ENCODE measurements at places on chromosomes 12 and 14.

DNA sequence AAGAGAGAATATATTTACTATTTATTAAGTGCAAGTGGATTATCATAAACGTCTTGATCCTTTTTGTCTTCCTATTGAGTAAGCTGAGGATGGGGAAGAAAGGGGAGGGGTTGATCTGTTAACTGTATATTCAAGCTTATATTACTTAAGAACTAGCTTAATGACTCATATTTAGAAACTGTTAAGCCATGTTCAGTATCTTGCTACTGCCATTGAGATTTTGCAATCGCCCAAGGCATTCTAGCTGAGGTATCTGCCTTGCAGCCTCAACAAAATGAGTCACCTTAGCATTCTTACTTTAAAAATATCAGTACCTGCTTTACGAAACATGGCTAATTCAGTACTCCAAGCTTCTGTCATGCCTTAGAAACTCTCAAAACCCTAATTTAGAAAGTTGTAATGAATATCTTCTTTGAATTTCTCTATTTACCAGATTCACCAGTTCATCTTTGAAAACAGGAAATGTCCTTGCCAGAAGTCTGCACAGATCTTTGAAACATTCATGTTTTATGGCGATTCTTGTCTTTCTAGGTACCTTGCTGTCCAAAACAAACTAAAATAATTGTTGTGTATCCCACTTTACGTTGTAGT, 76.1 kb downstream of the ALG10B start:
- peak; percentile 16 for DNase-seq

DNA sequence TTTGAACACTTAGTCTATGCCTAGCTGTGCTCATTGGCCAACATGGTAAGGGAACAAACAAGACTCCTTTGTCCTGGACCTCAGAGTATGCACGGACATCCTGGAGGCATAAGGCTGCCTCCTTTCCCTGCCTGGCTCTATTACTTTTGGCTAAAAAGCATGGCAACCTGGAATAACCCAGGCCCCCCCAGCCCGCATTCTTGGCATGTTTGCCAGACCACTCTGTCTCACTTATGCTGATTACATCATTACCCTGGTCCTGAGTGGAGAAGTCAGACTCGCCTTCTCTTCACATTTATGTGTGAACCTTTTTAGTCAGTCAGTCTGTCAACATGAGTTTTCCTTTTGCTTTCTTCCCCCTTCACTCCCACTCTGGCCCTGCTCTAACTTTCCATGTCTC, 58.0 kb upstream of the ELK3 start:
- peak; percentile 30 for DNase-seq

- DNase-seq = no peak
These were observed 311.9 kb downstream of the CEP128 start for GRCh38 chr14:80629606-80630005.

GRCh38 chr12:113823816-113824215, 142.3 kb downstream of the RBM19 start:
- DNase-seq = no peak

- DNase-seq = no peak
These were observed 131.5 kb downstream of the KCNK10 start for GRCh38 chr14:88191605-88192004.

DNA sequence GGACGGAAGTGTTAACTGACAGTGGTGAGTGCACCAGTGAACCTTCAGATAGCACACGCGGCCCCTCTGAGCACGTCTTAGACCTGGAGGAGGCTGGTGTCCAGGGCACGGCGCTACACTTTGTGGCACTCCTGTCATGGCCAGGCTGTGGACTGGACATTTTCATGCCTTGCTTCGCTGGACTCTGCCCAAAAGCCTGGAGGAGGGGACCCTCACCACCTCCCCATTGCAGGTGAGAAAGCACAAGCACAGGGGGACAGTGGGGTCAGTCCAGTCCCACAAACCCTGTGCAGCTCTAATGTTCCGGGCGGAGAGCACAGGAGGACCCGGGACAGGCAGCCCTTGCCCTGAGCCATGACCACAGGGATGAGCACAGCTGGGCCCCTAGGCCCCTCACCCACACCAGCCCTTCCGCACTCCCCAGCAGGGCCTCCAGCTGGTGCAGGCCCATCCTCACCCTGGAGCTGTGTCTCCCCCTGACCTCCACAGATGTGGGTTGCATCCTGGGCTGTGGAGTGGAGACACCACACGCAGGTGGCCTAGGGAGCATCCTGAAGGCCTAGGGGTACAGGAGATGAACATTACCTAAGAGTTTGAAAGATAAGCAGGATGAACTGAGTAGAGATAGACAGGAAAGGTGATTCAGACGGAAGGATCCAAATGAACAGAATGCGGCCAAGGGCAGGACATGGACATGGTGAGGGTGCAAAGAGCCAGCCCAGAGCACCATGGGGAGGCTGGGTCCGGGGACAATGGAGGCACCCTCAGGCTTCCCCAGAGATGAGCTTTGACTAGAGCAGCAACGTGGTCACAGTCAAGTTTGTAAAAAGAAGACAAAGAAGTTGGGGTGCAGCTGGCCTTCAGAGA, 132.8 kb downstream of the BCL11B start:
- DNase-seq = no peak

- DNase-seq = no peak
These were observed 8.5 kb upstream of the COX6A1 start for GRCh38 chr12:120429368-120429767.

- DNase-seq = no peak
These were observed 131.5 kb upstream of the BCL2L14 start for GRCh38 chr12:11939223-11939622.

- DNase-seq = no peak
These were observed 194.5 kb upstream of the CDKN3 start for GRCh38 chr14:54202288-54202687.

DNA sequence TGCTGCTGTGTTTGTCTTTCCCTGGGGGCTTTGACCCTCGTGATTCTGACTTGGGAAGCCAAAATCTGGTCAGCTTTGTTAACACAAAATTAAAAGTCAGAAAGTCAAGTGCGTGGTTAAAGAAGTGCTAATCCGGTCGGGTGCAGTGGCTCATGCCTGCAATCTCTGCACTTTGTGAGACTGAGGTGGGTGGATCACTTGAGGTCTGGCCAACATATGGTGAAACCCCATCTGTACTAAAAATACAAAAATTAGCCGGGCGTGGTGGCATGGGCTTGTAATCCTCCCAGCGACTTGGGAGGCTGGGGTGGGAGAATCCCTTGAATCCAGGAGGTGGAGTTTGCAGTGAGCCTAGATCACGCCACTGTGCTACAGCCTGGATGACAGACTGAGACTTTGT, 844.6 kb downstream of the VRK1 start:
- DNase-seq = no peak

GRCh38 chr12:100964028-100964427, 169.5 kb downstream of the ANO4 start:
- peak; percentile 28 for DNase-seq

GRCh38 chr12:115351514-115352077, 667.6 kb upstream of the TBX3 start:
- DNase-seq = peak; percentile 85

GRCh38 chr14:69720912-69721311, 46.0 kb upstream of the SRSF5 start:
- DNase-seq = no peak
